ENCODE measurements at places on chromosomes 4 and X.

- no peak for DNase-seq
These were observed 2.1 kb downstream of the GAB3 start for GRCh38 chrX:154748712-154749339.

DNA sequence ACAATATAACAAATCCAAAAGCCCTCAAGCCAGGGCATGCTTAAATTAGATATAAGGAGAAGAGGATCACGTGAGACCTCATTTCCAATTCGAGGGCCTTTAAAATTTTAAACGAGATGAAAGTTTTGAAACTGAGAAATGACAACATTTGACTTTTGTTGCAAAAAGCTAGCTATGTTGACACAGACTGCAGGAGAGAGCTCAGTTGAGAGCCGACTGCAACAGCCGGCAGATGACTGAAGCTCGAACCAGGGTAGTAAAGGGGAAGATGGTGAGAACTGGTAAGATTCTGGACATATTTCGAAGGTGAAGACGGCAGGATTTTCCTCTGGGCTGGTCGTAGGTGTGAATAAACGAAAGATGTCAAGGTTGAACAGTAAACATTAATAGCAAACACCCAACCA is 773 bp downstream of the PRMT9 start:
- DNase-seq: no peak

DNA sequence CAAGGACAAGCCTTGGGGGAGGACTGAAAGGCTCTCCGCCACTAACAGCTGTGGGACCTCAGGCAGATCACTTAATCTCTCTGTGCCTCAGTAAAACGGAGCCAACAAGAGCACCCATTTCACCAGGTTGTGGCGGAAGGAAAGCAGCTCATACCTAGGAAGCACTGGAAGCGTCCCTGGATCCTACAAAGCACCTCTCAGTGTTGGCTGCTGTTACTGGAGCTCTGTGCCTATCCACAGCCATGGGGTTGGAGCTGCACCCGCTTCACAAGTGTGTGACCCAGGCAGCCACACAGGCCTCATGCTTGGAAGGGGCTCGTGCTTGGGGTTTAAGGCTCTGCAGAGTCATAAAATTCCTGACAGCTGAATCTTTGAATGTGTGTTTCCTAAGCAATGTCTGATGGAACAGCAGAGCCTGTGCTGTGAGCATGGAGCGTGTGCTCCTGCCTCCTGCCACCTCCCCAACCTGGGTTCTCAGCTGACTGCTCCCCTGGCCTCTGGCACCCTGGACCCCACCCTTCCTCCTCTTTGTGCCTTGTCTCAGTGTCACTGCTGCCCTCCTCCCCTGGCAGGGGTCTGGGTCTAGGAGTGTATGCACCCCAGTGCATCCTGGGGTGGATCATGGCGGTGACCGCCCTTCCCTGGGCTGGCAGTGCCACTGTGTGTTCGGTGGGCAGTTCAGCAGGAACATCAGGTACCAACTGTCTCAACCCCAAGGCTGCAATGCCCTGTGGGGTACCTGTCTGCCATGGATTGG is 14.4 kb upstream of the MAN2B2 start:
- no peak for DNase-seq

DNA sequence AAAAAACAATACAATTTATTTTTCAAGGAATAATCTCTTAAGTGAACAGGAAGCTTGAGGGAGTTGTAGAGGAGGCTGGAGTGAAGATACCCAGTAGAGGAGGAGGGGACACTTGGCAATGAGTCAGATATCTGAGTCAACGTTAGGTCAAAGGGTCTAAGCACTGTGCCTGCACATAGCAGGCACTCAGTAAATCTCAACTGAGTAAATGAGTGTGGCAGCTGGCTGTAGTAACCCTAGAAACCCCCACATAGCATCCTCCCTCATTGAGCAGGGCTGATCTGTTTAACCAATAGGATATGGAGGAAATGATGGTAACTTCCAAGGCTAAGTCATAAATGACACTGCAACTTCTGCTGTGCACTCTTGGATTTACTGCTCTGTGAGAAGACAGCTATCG is 186.0 kb upstream of the FAM241A start:
- DNase-seq: peak; percentile 18

- DNase-seq: no peak
These were observed 46.8 kb downstream of the USP46 start for GRCh38 chr4:52612341-52612740.

DNA sequence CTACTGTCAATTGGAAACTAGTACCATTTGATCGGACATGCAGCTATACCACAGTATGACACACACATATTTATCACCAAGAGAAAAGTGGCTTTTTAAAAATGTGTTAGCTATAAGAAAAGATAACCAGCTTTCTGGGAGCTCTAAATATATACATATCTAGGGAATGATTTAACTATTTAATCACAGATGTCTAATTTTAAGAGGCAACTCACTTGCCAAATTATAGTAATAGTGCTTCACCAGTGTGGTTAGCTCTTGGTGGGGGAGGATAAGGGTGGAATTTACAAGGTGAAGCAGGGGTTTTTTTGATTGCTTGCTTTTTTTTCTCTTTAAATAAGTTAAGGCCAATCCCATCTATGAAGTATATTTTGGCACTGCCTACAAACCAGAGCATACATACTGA is 547.7 kb upstream of the DIPK2B start:
- no peak for DNase-seq

DNA sequence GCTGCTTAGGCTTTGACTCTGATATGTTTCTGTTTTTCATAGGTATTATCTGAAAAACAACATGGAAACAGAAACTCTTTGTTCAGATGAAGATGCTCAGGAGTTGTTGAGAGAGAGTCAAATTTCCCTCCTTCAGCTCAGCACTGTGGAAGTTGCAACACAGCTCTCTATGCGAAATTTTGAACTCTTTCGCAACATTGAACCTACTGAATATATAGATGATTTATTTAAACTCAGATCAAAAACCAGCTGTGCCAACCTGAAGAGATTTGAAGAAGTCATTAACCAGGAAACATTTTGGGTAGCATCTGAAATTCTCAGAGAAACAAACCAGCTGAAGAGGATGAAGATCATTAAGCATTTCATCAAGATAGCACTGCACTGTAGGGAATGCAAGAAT is 238.6 kb downstream of the RAPGEF2 start:
- DNase-seq: peak; percentile 14

- no peak for DNase-seq
These were observed 150.1 kb downstream of the HNRNPD start for GRCh38 chr4:82223715-82224114.

DNA sequence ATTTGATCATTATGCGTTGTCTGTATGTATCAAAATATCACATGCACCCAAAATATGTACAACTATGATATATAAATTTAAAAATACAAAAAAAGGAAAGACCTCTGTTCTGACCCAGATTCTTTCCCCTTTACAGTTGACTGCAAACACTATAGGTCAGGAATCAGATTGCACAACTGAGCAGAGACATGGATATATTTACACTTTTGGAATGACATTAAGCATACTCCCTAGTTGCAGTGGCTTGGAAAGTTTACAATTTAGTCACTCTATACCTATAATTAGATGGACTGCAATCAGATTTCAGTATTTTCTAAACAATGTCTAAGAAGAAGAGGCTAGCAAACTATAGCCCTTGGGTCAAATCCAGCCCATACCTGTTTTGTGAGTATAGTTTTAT is 98.5 kb upstream of the INPP4B start:
- DNase-seq: no peak

DNA sequence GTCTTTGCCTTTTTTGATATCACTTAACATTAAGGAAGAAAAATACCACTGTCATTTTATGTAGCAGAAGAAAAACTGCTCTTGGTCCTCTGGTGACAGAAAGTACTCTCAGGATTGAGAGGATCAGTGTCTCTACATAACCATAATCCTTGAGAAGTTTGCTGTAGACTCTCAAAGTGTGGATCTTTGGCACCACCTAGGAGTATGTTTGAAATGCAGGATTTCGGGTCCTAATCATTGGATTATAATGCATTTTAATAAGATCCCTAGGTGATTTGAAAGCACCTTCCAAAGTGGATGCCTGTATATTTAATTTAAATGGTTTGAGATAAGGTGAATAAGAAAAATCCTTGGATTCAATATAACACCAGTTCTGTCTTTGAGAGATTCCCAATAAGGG is 23.2 kb downstream of the MOB1B start:
- DNase-seq: no peak

GRCh38 chr4:147479376-147479775 is 1.5 kb upstream of the EDNRA start:
- no peak for DNase-seq

DNA sequence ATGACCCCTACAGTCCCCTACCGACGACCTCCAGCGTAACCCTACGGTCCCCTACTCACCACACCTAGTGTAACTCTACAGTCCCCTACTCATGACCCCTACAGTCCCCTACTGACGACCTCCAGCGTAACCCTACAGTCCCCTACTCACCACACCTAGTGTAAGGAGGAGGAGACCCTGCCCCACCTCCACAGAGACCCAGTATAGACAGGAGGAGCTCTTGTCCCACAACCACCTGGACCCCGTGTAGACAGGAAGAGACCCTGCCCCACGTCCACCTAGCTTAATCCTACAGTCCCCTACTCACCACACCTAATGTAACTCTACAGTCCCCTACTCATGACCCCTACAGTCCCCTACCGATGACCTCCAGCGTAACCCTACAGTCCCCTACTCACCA is 26.9 kb downstream of the CSF2RA start:
- DNase-seq: no peak

DNA sequence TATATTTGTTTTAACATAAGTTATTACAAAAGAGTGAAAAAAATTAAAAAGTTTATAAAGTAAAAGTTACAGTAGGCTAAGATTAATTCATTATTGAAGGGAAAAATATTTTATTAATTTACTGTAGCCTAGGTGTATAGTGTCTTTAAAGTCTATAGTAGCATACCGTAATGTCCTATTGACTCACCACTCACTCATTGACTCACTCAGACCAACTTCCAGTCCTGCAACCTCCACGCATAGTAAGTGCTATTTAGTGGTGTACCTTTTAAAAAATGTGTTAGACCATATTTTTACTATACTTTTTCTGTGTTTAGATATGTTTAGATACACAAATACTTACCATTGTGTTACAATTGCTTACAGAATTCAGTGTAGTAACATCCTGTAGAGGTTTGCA is 841.1 kb downstream of the CENPC start:
- DNase-seq: no peak

DNA sequence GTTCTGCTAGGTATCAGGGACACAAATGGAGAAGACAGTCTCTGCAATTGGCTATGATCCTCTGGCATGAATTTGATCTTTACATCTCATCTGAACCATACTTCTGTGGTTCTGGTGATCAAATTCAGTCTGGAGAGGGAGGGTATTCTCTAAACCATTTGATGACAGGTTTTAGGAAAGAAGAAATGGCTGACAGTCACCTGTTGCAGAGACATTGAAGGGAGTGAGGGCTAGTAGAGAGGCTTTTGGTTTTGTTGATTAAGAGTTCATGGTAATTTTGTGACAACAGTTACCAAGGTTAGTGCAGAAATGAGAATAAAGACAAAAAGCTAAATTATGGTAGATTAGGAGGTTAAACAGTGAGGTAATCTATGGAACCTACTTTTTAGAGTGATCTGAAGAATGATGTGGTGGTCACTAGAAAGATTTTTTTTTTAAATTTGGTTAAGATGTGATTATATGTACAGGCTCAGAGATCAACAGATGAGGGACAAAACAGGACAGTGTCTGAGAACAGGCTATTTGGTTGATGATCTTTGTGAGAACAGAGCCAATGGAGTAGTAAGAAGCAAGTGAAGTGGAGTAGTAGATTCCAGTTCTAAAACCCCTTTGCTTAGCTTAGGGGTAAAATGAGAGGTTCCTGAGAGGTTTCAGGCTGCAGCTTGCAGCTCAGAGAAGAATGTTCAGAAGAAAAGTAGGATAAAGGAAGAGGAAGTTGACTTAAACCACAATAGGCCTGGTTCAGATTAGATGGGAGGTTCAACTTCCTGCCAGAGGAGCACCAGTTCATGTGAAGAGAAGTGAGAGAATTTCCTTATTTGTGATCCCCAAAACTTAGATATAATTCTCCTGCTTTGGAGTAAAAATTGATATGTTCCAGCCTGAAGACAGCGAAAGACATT is 34.7 kb downstream of the VSIG4 start:
- no peak for DNase-seq

DNA sequence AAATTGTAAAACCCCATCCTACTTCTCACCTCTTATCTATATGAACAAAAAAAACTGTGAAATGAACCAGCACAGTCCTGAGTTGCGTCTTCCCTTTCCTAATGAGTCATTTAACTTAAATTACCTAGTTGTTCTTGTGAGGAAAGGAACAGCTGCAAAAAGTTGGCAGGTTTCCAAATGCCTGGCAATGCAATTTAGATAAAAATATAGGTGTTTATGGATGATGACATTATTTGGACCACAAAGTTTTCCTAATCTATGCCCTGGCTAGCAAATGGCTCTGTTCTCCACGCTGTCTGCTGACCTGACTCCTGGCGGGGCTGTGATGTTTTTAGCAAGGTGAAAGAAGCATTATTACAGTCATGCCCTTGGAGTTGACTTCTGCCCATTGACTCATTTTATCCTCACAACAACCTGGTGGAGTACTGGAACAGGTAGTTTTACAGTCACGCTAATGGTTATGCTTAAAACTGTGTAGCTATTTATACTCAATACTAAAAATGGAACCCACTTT is 29.8 kb upstream of the RELL1 start:
- no peak for DNase-seq

Measured in HTR-8/SVneo (cell line).